ENCODE measurements at places on chromosomes 1 and 21.

DNA sequence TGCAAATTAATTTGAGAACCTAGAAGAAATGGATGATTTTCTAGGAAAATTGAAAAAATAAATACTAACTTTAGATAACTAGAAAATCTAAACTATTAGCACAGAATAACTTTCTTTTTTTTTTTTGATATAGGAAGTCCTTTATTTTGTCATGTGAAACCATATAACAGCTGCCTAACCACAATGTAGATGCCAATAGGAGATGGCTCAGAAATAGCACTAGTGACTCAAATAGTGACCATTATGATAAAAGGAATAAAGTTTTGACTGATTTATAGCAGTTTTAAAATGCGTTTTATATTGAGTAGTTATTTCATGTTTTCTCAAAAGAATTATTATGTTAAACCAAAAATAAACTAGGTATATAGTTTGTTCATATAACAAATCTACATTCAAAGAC lies 158.0 kb upstream of the CACYBP start:
- DNase-seq = no peak

- no peak for DNase-seq
Measured at GRCh38 chr1:75085931-75086330, 48.3 kb upstream of the LHX8 start.

DNA sequence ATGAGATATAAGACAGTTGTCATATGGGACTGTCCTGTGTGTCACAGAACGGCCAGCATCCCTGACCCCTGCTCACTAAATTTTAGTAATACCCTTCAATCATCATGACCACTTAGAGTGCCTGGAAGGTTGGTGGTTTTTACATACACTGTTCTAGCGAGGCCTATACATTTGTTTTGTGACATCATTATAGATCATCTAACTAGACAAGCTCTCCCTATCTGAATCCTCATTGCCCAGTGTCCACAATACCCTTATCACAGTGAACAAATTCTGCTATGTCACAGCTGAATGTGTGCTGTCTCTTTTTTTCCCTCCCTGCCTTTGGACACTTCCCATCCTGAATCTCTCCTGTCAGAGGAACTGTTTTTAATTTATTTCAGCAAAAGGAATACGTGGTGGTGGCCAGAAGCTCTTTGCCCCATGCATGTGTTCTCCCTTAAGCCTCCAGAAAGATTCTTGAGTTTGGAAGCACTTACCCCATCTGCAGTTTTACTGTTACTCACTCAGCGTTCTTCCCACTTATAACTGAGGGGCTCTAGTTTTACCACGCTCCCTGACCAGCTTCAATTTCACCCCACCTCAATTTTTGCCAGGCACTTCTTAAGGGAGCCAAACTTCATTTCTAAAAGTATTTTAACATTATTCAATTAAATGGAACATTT lies 70.3 kb downstream of the OLFML2B start:
- no peak for DNase-seq

DNA sequence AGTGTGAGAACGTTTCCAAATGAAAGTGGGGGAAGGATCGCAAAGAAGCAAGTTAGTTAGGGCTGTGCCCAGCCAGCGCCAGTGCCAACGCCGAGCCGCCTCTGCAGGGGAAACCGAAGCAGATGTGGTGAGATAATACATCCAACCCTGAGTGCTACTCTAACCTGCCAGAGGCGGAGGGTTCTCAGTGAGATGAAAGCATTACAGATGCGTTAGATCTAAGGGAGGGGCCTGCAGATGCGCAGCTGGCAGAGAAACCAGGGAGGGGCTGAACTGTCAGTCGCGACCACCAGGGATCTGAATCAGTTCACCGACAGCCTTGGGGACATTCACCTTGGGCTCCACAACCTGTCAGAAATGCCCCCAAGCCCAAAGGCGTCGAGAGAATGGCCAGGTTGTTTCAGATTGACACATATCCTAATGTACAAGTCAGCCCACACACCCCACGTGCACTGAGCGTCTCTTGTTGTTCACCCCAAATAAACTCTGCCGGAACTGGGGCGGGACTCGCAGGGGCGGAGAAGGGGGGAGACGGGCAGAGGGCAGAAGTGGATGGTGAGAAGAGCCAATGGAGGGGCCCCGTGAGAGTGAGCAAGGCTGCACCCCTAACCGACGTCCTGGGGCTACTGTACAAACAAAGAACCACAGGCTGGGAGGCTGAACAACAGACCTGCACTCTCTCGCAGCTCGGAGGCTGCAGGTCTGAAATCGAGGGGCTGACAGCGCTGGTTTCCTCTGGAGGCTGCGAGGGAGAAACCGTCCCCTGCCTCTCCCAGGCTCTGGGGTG lies 8.7 kb upstream of the UMODL1 start:
- DNase-seq = no peak

- DNase-seq = no peak
Measured at GRCh38 chr1:169487133-169487532, 1.4 kb upstream of the SLC19A2 start.

DNA sequence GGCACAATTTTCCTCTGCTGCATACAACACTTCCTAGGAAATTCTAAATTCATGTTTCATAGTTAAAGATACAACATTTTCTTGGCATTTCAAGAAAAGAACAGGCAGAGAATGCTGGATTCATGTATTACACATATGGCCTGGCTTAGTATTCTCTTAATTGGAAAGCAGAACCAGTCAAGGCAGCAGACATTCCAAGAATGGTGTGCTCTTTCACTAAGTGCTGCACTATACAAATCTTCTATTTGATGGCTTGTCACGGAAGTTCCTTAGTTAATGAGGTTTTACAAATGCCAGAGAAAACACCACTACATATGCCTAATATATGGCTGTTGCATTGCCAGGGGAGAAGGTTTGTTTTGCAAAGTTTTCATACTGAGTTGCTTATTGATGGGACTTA lies 80.8 kb upstream of the DYNLT5 start:
- DNase-seq = no peak

DNA sequence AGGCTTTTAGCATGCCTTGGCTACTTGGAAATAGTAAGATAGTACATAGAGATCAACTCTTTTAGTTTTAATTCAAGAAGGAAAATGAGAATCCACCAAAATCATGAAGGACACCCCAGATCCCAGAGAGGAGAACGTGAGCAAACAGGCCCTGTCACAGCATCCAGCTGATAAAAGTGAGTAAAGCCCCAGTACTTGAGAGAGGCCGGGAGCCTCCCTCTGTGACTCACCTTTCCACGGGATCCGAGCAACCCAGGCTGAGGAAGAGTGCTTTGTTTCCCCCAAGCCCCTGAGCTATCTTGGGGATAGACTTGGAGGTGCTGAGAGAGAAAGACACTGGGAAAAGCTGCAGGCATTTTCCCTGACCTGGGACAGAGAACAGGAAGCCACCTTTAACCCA lies 238.6 kb downstream of the DUSP10 start:
- DNase-seq = no peak

DNA sequence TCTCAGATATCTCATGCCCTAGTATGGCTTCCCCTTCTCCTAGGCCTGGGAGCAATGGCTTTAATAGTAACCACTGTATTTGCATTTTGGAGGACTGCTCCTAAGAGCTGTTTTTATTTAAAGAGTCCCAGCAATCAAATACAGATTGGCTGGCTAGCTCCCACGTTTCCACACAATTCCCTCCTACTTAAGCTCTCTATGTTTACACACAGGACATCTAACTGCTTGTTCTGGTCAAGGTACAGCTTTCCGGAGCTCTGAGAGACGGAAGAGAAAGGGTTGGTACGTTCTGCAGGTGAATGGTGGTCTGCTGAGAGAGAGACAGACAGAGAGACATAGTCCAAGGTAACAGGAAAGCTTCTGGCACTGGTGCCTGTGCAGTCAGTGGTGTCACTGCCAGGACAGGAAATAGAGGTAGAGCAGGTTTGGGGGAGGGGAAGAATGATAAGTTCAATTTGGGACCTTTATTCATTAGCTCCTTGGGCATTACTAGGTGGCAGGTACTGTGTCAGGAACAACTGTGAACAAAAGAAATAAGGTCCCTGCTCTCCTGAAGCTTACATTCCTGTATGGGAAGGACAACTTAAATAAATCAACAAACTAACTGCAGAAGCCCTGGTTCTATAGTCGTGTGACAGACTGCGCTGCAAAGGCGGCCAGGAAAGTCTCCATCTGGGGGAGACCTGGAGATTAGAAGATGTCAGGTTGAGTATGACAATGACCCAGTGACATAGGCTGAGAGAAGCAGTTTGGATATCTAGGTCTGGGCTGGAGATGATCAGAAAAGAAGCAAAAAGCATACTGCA lies 1.2 kb upstream of the SLC25A33 start:
- no peak for DNase-seq

GRCh38 chr21:19702726-19703125 lies 1295.5 kb upstream of the NCAM2 start:
- no peak for DNase-seq

DNA sequence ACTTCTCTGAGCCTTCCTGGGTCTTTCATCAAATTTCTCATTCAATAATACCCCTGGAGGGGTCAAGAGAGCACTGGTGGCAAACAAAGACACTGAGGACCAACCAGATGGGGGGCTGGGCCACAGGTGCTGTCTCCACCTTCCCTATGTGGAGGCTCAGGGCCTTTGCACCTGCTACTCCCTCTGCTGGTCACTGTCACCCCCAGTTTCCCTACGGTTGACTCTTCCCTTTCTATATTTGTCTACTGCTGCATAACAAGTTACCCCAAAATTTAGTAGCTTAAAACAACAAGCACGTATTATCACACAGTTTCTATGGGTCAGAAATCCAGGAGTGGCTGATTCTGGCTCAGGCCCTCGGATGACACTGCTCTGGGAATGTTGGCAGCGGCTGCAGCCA lies 138.8 kb upstream of the RUNX3 start:
- DNase-seq = no peak

DNA sequence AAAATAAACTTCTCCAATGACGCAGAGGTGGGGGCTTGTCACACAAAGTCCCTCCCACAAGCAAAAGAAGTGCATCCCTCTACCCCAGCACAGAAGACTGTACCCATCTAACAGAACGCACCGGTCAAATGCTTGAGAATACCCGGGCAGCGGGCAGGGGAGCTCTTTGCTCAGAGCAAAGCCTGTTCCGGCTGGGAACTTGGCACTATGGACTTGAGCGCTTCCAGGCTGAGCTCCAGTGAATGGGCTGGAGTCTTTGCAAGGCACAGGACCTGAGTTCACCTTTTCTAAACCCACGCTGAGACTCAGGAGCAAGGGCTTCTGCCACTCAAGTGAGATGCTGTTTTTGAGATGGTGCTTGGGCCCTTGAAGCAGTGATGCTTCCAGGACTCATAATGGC lies 20.3 kb downstream of the RHBG start:
- DNase-seq = no peak

DNA sequence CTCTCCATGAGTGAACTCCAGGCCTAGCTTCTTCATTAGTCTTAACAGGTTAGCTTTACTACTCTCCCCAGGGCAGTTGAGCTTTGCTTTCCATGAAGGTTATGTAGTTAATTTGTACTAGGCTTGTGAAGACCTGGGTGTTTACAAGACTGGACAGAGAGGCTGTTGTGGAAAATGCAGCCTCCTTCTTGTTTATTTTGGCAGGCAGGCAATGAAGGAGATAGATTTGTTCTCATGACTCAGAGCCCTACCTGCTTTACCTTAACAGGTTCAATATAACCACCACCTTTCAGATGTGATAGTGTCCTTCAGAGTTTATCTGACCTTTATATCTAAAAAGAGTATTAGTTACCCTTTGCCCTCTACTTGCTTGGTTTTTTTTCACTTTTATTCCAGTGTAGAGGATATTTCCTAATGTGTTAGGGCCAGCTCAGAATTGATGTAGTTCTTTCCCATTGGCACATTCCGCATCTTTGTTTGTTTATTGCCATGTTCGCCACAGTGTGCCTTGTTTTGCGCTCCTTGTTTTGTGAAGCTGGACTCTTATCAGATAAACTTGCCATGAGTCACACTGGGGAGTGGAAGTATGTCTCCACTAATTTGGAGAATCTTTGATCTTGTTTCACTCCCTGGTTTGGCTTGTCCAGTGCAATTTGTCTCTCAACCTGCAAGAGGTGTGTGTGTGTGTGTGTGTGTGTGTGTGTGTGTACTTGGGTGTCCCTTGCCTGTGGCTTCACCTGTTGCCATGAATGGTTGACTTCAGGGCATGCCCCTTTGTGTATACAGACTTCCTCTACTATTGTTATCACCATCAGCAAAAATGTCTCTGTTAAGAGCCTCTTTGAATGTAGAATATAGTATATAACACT lies 87.4 kb upstream of the MACF1 start:
- no peak for DNase-seq

DNA sequence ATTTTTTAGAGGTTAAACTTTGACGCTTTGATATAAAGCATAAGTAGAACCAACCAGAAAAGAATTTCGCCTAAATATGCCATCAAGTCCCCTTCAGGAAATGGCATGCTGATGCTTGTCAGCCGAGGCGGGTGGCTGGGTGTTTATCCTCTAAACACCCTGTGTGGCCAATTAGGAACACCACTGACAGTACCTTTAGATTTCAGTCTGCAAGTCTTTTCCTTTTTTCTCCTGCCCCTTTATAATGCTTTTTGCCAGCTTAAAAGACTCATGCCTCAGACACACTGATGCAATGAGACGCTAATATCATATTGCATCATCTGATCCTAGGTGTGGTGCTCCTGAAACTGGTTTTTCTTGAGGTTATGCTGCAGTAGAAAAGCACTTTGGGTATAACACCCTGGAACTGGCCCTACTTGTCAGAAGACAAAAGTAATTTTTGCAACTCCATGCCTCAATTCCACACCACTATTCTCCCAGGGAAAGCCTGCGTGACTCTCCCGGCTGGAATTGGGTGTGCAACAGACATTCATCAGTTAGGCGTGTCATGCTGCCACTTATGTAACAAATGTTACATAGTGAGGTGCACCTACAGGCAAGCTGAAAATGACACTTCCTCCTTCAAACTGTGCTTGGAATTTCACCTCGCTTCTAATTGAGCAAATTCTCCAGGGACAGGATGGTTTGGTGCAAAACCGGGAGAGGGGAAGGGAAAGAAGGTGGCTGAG lies 2.0 kb upstream of the RCC2 start:
- DNase-seq = no peak

GRCh38 chr21:25341981-25342380 lies 265.3 kb downstream of the MRPL39 start:
- DNase-seq = no peak

GRCh38 chr1:229105822-229106525 lies 164.9 kb upstream of the RAB4A start:
- no peak for DNase-seq

DNA sequence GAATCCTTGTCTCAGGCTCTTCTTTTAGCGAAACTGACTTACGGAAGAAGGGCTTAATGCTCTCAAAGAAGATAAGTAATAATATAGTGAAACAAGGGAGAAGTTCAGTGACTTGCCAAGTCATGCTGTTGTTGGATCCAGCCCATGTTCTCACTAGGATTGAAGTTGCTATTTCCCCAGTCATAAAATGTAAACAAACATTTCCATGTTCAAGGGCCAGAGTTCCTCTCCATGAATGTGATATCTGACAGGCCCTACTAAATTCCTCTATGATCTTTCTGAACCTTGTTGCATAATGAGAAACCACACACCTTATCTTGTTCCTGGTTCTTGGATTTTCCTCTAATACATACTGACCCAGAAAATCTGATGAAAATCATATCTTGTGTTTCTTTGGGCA lies 876.5 kb upstream of the B3GALT2 start:
- no peak for DNase-seq
